Right kidney (tissue), 9 donors: ENCODE measurements at places on chromosomes 7 and 10.

GRCh38 chr10:100970914-100971811, 1.9 kb downstream of the SEMA4G start:
- DNase-seq, result peak; percentile 26

GRCh38 chr10:33134011-33134751, 176.2 kb upstream of the ITGB1 start:
- DNase-seq, result no peak

GRCh38 chr7:33854178-33854577, 51.2 kb upstream of the BMPER start:
- DNase-seq, result no peak

GRCh38 chr10:5355594-5356301, 9.0 kb upstream of the UCN3 start:
- no peak for DNase-seq

GRCh38 chr7:81882086-81882485, 112.2 kb upstream of the HGF start:
- DNase-seq, result no peak

- no peak for DNase-seq
Observed at GRCh38 chr10:117537904-117538524, 4.5 kb upstream of the EMX2 start.

GRCh38 chr10:88270871-88271713, 312.0 kb downstream of the RNLS start:
- no peak for DNase-seq

DNA sequence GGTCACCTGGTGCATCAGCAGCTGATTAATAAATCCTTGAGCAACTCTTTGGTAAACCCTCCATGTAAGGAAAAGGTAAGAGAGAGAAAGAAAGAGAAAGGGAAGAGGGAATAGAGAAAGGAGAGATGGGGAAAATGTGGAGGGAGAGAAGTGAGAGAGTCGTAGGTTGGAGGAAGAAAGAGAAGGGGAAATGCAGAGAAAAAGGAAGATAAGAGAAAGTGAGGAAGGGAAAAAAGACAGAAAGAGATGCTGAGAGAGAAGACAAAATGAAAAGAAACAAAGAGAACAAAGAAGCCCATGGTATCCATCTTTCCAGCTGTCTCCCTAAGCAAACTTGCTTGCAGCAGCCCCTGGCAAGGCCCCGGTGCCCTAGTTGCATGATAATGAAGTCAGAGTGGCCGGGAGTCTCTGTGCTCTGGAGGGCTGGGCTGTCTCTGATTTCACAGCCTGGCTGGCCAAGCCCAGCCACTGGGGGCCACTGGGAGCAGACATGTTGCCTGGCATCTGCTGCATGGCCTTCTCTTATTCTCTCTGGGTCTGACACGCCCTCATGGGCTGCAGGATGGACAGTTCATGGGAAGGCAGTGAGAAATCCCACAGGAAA, 48.4 kb downstream of the PRR15 start:
- no peak for DNase-seq

DNA sequence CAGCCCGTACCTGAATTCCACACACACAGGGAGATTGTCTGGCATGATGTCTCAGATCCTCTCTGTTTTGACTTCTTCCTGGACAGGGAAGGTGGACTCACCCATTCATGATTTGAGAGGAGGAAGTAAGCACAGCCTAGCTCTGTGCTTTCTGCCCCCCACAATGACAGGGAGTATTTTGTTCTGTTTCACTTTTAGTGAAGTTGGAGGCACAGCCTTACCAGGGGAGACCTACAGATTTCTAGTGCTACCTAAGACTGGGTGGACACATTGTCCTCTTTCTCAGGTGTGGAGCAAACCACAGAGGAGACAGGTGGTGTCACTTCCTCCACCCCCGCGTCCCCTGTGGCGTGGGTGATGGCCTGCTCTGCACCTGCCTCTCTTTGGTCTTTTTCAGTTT, 408.6 kb upstream of the PFKP start:
- no peak for DNase-seq

DNA sequence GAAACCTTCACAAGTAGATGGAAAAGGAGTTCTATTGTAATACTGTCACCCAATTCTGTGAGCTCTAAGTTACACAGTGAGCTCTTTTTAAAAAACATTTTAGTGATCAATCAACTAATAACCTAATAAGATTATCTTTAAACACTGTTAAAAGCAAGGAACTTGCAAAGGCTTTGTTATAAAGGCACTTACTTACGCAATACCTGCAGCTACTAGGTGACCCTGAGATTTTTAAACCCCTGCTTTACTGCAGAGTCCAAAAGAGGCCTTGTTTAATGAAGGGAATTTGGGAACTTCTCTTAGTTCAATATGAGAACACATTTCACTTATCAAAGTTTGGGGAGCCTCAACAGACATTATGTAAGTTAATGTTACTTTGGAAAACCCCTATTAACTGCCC, 53.3 kb downstream of the P4HA1 start:
- DNase-seq, result no peak

DNA sequence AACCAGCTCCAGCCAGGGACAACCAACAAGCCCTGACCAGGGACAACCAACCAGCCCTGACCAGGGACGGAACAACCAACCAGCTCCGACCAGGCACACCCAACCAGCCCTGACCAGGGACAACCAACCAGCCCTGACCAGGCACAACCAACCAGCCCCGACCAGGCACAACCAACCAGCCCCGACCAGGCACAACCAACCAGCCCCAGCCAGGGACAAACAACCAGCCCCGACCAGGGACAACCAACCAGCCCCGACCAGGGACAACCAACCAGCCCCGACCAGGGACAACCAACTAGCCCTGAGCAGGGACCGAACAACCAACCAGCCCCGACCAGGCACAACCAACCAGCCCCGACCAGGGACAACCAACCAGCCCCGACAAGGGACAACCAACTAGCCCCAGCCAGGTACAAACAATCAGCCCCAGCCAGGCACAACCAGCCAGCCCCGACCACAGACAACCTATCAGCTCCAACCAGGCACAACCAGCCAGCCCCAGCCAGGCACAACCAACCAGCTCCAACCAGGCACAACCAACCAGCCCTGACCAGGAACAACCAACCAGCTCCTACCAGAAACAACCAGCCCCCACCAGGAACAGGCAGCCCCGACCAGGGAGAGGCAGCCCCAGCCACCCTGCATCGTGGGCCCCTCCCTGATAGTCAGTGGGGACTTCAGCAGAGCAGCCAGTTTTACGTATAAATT, 56.4 kb downstream of the PROSER2 start:
- DNase-seq, result no peak

- DNase-seq, result no peak
Observed at GRCh38 chr7:111107579-111107978, 16.7 kb downstream of the LRRN3 start.

- DNase-seq, result no peak
Observed at GRCh38 chr7:4066626-4067475, 615.2 kb upstream of the FOXK1 start.

DNA sequence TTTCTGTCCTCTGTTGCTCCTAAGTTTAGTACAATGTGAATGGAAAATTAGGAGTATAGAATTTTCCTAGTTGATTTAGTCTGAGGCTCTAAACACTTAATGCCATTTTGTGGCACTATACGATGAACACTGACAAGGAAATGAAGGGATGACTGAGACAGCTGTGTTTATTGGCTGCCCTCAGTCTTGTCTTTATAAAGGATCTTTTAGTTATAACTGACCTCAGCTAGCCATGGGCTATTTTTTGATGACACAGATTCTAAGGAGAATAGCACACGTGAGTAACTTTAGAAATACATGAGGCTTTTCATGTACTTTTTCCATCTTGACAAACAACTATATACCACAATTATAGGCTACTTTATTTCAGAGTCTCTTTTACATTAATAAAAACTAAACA, 113.7 kb downstream of the PRKG1 start:
- DNase-seq, result no peak

DNA sequence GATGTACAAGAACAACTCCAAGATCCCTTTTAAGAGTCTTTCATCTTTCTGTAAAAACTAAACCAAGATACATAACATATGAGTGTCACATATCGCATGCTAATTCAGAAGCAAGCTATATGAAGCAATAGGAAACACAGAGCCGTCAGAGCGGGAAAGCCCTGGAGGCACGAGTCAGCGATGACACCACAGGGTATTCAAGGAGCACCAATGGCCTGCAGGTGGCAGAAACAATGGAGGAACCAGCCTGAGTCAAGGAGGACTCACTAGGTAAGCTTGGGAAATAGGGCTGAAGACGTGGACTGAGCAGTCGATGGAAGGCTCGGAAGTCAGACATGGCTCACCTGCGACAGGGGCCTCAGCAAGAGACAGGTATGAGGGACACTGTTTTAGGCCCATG, 214.4 kb downstream of the FAM107B start:
- DNase-seq, result no peak

GRCh38 chr7:91827169-91827568, 53.3 kb downstream of the MTERF1 start:
- DNase-seq, result no peak

- no peak for DNase-seq
Observed at GRCh38 chr7:132877573-132877972, 204.3 kb downstream of the CHCHD3 start.

GRCh38 chr7:140263277-140263676, 86.5 kb upstream of the KDM7A start:
- no peak for DNase-seq

DNA sequence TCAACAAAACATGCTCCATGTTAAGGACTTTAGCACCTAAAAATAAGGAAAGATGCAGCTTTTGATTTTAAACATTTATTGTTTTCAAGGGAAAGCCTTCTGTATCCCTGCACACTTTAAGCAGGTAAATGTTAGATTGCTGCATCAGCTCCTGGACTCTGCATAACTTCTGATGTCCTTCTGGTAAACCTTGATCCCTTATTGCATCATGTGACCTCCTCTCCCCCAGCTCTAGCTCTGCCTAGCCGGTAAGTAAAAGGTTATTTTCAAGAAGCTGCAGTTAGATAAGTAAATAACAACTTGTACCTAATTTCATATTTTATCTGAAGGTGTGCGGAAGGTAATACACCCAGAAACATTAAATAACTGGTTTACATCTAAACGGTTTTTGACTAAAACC, 37.5 kb downstream of the PDK4 start:
- DNase-seq, result no peak

- DNase-seq, result no peak
Observed at GRCh38 chr7:1953199-1954190, 279.2 kb downstream of the MAD1L1 start.

GRCh38 chr10:121385136-121385535, 213.1 kb downstream of the FGFR2 start:
- no peak for DNase-seq

DNA sequence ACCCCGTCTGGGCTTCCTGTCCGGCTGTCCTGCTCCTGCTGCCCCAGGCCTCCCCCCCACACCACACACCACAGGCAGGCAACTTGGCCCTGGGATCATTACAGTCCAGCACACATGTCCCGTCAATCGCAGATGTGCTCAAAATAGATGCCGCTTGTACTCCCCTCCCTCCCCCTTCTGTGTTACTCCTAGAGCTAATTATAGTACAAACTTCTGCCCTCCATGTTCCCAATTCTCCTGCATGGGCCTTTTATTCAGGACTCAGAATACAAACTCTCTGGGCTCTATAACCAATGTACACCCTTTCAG, at the start of gene SYNPO2L:
Gene SYNPO2L, minus strand, starts transcription at position 40 of the 309 bp plus-strand sequence. CDS start 107 bp downstream, outside the sequence.
- no peak for DNase-seq

- DNase-seq, result no peak
Observed at GRCh38 chr7:90224195-90224594, 12.7 kb downstream of the STEAP2 start.

GRCh38 chr10:79979310-79979975, 30.5 kb upstream of the SFTPD start:
- DNase-seq, result no peak

DNA sequence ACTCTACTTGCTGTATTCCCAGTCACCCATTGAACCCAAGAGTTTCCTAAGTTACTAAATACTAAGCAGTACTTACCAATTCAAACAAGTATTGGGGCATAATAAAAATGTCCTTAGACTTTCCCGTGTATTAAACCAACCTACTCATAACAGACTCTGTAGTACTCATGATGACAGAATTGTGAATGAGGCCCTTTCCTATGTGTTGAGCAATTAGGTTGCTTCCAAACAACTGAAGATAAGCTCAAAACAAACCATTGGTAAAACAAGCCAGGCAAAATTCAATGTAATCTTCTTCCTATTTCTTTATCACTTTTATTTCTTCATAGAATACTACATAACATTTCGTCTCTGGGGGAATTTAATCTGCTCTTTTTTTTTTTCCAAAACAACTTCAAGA, 106.5 kb upstream of the ANK3 start:
- DNase-seq, result no peak

GRCh38 chr7:12320987-12321647, 82.5 kb downstream of the VWDE start:
- no peak for DNase-seq

- DNase-seq, result no peak
Observed at GRCh38 chr10:128775743-128776142, 649.5 kb upstream of the MKI67 start.

- DNase-seq, result no peak
Observed at GRCh38 chr10:92342796-92343195, 51.8 kb downstream of the MARCHF5 start.

DNA sequence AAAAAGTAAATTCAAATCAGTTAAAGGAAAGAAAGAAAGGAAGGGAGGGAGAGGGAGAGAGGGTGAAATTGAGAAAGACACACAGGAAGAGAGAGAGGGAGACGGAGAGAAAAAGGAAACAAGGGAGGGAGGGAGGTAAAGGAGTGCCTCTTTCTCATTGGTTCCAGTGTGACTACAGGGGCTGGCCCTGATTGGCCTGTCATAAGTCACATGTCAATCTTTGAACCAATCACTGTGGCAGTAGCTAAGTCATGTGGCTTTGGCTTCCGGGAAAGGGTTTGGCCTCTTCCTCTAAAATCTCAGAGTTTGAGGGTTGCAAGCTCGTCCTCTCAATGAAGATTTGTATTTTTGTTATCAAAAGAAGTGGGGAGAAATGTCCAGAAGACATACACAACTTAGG, 150.2 kb downstream of the RAB11FIP2 start:
- DNase-seq, result no peak

DNA sequence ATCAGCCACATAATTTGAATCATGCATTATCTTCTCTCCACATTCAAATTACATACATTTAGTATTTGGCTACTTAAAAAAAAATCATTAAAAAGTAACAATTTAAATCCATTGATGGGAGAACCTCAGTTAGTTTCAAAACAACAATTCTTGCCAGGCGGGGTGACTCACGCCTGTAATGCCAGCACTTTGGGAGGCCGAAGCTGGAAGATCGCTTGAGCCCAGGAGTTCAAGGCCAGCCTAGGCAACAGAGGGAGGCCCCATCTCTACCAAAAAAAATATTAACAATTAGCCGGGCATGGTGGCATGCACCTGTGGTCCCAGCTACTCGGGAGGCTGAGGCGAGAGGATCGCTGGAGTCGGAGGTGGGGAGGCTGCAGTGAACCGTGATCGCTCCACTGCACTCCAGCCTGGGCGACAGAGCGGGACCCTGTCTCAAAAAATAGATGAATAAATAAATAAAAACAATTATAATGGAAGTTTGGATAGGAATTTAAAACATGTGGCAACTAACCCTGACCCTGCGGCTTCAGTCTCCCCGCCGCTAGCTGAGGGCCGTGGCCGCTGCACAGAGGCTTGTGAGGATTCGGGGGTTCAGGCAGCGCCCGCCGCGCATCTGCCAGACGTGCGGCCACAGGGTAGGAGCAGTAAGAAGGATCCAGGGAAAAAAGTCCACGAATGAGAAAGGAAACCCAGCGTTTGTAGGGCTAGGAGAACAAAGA, 1.1 kb upstream of the CSGALNACT2 start:
- no peak for DNase-seq
